ENCODE measurements at places on chromosomes 5 and 9.

- no peak for DNase-seq
These were observed 123.1 kb downstream of the LIFR start for GRCh38 chr5:38433160-38433861.

GRCh38 chr5:65821966-65822365 lies 100.0 kb downstream of the NLN start:
- DNase-seq = no peak

- no peak for DNase-seq
These were observed 40.3 kb downstream of the SNCAIP start for GRCh38 chr5:122352331-122352730.

DNA sequence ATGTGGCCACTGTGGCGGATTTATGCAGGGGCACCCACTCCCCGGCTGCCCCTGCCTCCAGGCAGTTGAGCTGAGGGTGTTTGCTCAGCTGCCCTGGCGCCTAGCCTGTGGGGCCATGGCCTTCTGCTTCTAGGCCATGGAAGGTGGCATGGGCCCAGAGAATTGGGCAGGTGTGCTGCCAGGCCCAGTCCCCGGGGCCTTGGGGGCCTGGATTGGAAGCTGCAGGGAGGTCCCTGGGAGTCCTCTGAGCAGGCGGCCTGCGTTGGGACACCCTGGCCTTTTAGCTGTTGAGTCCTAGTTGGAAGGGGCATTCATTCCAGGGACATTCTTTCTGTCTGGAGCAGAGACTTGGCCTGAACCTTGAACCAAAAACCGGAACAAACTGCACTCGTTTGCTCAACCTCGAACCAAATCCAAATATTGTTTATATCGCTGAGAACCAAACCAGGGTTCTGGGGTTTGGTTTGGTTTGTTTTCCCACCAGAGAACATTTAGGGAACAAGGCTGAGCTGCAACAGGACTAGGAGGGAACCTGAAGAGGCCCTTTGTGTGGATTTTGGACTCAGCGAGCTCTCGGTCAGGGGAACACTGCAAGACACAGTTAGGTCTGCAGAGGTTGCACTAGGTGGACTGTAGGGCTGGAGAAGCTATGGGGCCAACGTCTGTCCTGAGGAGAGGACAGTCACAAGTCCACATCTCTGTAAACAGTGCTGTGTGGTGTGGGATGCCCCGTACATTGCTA lies 116.8 kb downstream of the BOD1 start:
- no peak for DNase-seq

- DNase-seq = no peak
These were observed 52.0 kb upstream of the NTRK2 start for GRCh38 chr9:84617411-84618029.

DNA sequence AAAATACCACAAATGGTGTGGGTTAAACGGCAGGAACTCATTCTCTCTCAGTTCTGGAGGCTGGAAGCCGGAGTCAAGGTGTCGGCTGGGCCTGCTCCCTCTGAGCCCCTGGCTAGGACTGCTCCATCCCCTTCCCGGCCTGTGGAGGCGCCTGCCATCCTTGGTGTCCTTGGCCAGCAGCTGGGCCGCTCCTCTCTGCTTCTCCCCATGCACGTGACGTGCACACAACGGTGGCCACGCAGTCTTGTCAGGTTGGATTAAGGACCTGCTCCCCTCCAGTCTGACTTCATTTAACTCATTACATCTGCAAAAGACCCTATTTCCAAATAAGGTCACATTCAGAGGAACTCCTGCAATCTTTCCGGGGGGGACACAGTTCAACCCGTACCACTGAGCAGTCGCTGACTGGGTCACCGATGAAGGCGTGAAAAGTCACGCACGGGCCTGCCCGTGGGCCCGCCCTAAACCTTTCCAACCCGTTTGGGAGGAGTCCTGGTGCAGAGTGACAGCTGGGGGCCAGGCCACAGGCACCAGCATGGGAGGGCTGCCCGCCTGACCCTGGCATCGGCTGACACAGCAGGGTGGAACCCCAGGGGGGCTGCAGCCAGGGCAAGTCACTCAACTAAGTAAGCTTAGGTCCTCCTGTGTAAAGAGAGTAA lies 135.2 kb downstream of the COL23A1 start:
- no peak for DNase-seq

DNA sequence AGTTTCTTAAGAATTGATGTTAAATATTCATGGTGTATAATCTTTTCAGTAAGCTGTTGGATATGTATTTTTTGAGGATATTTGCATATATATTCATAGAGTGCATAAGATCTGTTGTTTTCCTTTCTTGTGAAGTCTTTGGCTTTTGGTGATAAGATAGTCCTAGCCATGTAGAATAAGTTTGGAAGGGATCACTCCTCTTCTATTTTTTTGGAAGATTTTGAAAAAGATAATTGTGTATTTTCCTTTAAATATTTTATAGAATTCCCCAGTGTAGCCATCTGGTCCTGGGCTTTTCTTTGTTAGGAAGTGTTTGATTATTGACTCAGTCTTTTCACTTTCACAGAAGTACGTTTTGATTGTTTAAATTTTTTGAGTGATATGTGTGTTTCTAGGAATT lies 318.8 kb upstream of the CDH10 start:
- no peak for DNase-seq

DNA sequence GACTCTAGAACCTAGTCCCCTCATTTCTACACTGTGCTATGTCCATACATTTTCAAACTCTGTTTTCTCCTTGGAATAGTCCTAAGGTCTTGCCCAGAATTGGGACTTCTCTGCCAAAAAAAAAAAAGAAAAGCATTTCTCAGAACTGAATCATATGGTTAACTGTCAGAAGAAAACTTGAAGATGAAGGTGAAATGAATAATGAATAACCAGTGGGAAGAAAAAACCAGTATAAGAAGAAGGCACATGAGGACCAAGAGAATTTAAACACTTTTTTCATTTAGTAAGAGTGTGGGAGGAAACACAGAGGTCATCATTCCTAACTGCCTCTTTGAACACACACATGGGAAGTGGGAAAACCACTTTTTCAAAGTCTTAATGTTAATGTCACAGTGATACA lies 197.7 kb downstream of the PRELID2 start:
- no peak for DNase-seq

DNA sequence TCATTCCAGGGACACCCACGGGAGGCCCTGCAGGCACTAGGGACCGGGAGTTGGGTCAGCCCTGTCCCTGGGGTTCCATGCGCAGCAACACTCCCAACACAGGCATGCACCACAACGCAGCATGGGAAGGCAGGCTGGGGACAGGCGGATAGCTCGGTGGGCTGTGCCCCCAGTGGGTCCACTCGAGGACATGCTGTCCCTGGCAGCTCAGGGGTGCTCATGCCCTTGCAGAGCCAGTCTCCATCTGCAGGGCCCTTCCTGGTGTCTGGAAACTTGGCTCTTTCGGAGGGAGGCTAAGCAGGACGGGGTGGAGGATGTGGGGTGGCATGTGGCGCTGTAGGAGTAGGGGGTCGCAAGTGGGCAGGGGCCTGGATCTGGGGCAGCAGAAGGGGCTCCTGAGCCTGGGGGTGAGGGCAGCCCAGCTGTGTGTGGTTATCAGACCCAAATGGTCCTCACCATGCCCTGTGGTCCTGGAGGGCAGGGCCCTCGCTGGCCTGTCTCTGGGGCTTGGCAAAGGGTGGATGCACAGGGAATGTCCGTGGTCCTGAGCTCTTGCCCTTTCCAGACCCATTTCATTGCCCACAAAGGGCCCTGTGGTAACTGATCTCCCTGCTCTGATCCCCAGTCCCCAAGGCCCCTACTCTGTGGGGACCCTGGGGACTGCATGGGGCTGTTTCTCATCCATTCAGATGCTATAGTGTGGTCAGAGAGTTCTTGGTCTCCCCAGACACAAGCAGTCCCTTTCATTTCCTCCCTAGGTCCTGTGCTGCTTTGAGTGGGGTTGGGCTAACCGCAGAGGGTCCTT lies 90.3 kb upstream of the PHYKPL start:
- no peak for DNase-seq

DNA sequence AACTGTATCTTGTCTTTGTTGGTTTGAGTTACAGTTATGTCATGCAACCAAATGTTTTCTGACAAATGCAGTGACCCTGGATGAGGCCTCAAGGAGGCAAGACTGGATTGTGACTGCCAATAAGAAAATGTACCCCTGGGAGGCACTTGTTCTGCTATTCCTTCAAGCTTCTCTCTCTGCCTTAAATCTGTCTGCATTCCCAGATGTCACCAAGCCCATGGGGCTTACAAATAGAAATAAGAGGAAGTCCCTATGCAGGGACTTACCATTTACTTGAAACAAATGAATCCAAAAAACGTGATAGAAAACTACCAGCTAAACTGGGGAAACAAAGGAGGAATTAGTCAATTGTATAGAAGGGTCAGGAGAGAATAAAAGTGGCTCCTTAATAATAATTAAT lies 8.2 kb upstream of the PARP8 start:
- no peak for DNase-seq

GRCh38 chr5:62283005-62283404 lies 23.0 kb upstream of the KIF2A start:
- no peak for DNase-seq

DNA sequence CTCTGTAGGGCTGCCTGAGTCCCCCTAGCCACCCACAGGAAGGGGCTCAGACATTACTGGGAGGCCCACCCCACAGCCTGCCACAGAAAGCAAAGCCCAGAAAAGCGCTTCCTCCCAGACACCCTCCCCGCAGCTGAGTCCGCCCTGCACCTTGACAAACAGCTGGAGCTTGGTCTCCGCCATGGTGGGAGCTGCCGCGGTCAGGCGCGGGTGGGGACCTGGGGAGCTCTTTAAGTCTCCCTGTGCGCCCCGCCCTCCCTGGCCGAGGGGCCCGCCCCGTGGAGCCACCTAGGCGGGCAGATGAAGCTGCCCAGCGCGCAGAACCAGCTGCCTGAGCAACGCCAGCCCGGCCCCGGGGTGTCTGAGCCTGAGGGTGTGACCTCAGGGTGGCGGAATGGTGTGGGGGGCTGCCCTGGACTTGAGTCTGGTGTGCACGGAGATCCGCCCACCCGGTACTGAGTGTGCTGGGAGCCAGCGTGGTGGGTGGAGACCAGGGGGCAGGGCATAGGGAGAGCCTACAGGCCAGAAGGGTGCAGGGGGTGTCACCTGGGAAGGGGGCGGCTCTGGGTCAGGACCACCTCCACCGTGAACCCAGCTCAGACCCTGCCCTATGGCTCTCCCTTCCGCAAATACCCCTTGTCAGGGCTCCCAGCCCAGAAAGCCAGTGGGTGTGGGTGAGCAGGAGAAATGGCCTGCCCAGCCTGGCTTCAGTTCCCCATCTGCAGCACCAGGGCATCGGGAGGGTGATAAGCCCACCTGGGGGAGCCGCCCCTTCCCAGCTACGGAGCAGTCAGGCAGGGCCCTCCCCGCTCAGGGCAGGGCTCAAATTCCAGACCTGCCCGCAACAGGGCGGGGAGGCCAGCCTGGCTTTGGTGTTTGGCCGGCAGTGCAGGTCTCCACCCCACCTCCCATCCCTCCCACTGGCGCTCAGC lies at the start of gene CLIC3:
CLIC3 (minus strand) TSS at position 208 of the 932 bp plus-strand sequence; CDS start at position 183, 25 bp downstream.
- DNase-seq = no peak

- no peak for DNase-seq
These were observed 10.1 kb downstream of the TRIO start for GRCh38 chr5:14153071-14153864.

DNA sequence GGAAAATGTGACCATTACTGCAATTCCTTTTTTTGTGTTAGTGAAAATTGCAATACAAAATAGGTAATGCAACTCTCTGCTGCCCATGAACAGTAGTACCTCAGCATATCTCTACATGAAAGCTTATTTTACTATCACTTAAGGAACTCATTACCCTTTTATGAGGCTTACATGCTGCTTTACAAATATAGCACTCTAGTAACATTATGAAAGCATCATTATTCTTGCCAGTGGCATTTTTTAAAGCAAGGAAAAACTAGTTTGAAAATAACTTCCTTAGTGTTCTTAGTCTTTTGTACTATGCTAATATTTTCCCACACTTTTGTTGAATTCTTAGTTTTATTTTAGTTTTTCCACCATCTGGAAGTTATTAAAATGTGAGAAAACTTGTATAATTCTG lies 797.3 kb upstream of the ARRDC3 start:
- no peak for DNase-seq

DNA sequence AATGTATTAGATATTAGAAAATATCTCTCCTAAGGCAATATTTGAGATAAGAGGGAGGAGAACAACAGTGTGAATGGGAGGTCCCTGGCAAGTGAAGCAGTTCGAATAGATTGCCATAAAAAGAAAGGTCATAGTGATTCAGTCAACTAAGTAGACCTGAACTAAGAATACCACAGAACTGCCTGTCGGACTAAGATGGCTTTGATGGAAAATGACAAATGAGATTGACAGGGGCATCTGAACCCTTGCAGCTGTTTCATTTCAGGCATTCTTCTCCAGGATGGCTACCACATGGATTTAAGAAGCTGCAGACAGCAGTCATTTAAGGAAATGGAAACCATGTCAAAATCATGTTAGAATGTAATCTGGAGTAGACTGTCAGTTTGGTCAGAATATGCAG lies 308.4 kb upstream of the MEF2C start:
- DNase-seq = no peak

- DNase-seq = no peak
These were observed 243.0 kb downstream of the ICE1 start for GRCh38 chr5:5665225-5666075.

DNA sequence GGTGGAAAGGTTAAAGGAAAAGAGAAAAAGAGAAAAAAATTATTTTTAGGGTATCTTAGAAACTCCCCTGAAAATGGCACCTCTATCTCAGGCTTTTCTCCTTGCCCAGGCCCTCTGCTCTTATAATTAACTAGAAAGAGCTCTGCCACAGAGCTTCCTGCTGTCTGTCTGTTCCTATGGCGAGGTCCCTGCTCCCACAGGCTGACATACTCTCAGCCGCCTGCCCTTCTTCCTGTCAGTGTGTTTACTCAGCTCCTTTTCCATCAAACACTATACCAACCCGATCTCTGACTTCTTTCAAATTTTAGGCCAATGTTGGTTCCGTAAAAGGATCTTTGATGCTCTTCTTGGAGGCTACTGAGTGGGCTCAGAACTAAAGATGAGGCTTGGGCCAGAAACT lies 482.6 kb downstream of the DMAC1 start:
- DNase-seq = no peak

DNA sequence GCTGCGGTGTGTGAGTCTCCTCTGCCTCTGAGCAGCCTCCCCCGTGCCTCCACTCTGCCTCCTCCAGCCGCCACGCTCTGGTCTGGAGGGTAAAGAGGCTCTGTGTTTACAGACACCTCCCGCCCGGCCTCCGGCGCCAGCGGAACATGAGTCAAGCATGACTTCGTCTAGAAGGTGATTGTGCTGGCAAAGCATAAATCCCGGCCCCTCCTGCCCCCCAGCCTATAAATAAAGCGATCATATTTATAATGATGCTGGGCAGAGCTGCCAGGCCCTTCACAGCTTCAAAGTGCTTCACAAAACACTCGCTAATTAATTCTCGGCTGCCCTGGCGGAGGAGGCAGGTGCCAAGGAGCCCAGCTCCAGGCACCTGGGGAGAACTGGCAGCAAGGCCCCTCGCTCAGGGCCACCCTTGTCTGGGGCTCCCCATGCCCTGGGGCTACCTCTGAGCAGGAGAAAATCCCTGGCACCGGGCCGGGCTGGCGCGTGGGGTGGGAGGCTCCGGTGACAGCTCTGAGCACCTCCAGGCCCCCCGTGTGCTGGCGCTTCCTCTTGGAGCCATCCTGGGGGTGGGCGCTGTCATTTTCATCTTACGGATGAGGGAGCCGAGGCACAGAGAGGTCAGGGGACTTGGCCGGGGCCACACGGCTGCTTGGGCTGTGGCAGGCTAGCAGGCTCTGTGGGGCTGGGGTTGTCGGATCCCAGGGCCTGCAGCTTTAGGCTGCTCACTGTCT lies 87.8 kb downstream of the RXRA start:
- DNase-seq = no peak

GRCh38 chr5:43581398-43581797 lies 21.6 kb upstream of the NNT start:
- DNase-seq = no peak

- no peak for DNase-seq
These were observed 3.9 kb upstream of the NKD2 start for GRCh38 chr5:1004461-1005248.
